Activated CD4-positive, alpha-beta T cell treated with anti-CD3 and anti-CD28 coated beads, Interleukin-2, amount 50 U/mL, for 4 hours (primary cell): ENCODE measurements at places on chromosomes 5 and 9.
A peak's percentile ranks its signal among the peaks of the same experiment; 100 is the strongest.

- DNase-seq: no peak
Observed at GRCh38 chr5:54717870-54718269, 200.3 kb downstream of the SNX18 start.

DNA sequence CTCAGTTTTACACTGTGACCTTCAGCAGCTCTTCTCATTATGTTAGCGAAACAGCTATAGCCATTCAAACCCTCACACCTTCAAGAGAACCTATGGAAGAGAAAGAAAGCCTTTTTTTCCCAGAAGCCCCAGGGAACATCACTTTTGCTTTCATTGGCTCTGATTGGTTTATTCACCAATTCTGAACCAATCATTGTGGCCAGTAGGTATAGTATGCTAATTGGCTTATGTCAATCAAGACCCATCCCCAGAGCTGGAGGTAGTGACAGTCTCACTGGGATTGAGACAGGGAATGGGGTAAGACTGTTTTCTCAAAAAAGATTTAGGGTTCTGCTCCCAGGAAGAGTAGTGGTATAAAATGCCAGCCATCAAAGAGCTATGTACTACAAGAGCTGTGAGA, 74.1 kb upstream of the FSD1L start:
- DNase-seq: no peak

DNA sequence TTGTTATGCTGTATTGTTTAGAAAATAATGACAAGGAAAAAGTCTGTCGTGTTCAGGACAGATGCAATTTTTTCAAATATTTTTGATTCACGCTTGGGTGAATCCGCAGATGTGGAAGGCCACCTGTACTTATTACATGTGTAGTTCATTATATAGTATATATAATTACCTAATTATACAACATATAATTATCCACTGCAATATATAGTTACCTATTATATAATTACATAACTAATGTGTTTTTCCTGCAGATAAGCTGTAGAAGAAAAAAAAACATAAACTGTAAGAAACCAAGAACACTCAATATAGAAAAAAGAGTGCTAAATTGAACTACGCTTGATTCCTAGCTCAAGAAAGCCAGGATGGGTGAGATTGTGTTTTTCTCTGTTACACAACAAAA, 93.6 kb upstream of the RANBP3L start:
- no peak for DNase-seq

- peak; percentile 26 for DNase-seq
Observed at GRCh38 chr9:129336601-129337331, 158.7 kb upstream of the IER5L start.

DNA sequence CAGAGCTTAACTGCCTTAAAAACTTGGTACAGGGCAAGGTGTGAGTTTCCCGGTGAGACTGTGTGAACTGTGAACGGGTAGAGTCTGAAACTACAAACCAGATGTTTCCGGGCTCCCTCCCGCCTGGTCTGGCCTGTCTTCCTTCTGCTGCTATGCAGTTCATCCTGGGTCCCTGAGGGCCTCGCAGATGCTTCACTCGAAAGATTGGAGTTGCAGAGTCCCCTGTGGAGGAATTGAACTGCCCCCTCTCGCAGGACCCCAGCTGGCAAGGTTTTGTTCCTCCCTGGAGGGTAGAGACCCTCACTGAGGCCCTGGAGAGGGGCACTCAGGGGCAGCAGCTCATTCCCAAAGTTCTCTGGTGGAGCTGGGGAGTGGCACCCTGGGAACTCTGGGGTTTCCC, 533 bp downstream of the DCANP1 start:
- no peak for DNase-seq

DNA sequence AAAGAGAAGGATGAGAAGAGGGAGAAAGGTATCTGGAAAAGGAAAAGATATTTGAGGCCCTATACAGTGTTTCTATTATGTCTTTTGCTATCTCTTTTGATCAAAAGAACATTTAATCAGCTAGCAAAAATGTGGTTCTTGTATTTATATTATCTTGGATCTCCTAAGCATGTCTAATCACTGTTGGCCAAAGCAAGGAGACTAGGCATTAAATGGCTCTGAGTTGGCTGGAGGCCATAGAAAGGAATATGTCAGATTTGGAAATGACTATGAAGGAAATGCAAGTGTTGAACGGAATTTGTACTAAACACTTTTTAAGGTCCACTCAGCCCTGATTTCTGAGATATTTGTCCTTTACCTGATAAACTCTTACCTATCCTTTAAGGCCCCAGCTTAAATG, 22.4 kb upstream of the THG1L start:
- no peak for DNase-seq

- no peak for DNase-seq
Observed at GRCh38 chr9:86669422-86669821, 277.9 kb downstream of the GAS1 start.

DNA sequence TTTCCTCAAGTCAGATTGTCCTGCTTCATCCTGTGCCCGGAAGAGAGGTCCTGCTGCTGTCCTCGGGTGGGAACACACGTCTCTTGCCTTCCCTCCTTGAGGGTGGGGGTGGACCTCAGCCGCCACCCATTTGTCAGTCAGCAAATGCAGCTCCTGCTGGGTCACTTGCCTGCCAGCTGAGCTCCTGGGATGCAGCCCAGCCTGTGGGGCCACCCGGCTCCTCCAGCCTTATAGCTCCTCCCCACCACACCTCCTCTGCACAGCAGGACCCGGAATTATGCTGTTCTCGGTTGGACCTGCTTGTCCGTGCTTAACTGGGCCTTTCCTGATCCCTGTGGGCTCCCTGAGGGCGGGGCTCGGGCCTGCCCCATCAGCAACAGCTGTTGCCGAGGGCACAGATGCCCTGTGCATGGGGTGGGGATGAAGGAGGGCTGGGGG, 52.7 kb downstream of the RXRA start:
- no peak for DNase-seq

GRCh38 chr9:35164711-35165110, 2.9 kb downstream of the UNC13B start:
- DNase-seq: no peak

DNA sequence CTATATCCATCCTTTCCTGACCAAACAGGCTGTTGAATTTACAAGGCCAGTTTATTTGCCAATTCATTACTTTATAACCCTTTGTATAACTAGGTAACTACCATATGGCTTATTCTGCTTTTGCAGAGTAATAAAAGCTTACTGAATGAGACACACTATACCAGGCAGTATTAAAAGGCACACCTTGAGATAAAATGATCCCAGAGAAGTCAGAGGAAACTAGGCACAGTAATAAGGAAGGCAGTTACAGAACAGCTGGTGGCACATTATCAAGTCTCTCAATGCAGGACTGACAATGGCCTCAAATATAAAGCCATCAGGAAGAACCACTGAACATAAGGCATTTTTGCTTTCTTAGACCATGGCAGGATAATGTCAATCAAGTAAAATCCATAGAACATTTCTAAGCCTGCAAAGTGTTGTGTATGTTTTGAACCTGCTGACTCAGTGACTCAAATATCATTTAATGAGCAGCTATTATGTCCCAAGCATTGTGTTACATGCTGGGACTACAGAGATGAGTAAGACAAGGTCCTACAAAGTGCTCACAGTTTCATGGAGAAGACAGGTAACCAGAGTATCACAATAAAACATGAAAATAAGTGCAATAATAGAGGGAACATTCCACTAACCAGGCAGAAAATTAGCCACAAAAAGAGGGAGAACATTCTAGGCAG, 52.5 kb downstream of the OXCT1 start:
- no peak for DNase-seq

- DNase-seq: no peak
Observed at GRCh38 chr9:126860757-126861466, 473 bp downstream of the ZBTB34 start.

DNA sequence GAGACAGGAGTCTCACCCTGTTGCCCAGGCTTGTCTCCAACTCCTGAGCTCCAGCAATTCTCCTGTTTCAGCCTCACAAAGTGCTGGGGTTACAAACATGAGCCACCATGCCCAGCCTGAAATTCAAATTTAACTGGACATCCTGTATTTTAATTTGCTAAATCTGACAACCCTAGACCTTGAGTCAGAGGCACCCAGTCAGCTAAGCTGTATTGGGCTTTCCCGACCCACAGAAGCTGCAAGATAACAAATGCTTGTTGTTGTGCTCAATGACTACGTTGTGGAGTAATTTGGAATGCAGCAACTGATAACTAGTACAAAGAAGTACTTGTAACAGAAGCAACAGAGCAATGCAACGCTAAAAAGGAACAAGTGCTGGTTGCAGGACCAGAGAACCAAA, 533.1 kb downstream of the NTRK2 start:
- DNase-seq: no peak

DNA sequence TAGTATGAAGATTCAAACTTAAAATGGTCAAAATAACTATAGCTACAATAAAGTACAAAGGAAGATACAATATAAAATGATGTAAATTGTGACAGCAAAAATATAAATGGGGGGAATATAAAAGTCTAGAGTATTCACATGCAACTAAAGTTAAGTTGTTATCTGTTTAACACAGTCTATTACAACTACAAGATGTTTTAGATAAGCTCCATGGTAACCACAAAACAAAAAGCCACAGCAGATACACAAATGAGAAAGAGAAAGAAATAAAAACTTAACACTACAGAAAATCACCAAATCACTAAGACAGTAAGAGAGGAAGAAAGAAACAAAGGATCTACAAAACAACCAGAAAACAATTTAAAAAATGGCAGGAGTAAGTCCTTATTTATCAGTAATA, 17.0 kb upstream of the SH3TC2 start:
- DNase-seq: no peak

- DNase-seq: no peak
Observed at GRCh38 chr5:19920761-19921160, 67.2 kb downstream of the CDH18 start.

- DNase-seq: no peak
Observed at GRCh38 chr9:72255569-72255968, 106.3 kb downstream of the GDA start.

- DNase-seq: no peak
Observed at GRCh38 chr5:83281658-83282057, 189.9 kb upstream of the VCAN start.

DNA sequence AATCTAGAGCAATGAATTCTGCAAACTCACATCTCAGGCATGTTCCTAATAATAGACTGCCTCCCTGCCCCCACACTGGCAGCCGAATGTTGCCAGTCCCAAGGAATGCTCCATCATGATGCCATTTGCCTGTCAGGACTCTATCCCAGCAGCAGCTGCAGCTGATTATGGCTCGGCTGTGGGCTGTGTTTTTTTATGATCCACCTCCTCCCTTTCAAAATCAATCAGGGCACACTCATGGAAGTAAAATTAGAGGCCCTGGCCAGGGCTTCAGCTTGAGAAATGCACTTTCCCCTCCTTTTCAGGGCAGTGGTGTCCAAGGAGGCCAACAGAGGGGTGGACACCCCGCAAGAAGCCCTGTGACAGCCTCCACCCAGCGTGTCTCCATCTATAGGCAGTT, 176.7 kb upstream of the S1PR3 start:
- no peak for DNase-seq

GRCh38 chr9:109251776-109252106, 69.1 kb downstream of the EPB41L4B start:
- no peak for DNase-seq

DNA sequence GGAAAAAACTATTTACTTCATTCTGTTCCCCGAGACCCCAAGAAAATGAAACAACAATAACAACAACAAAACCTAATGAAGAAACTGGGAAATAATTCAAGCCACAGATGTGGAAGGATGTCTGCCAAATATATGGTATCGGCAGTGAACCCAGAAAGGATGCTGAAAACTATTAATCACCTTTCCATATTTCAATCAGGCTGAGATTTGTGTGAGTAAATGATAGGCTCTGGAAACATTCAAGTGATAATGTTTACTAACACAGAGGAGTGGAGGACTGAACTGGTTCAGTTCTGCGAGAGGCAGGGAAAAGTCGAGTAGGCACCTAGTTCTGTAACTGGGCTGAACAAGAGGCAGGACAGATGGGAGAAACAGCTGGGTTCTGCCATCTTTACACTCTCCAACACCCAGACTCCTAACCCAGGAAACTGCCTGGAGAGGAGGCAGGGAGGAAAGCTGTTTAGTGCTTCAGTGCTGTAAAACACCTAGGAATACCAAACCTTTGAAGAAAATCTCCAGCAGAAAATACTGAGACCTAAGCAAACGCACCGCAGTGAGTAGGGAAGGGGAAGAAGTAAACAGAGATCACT, 96.8 kb upstream of the GNA14 start:
- no peak for DNase-seq

- DNase-seq: no peak
Observed at GRCh38 chr9:91210318-91210717, 151.4 kb downstream of the AUH start.

- no peak for DNase-seq
Observed at GRCh38 chr5:15008476-15008875, 136.9 kb upstream of the ANKH start.

GRCh38 chr5:40791715-40792139, 6.4 kb downstream of the PRKAA1 start:
- DNase-seq: no peak

DNA sequence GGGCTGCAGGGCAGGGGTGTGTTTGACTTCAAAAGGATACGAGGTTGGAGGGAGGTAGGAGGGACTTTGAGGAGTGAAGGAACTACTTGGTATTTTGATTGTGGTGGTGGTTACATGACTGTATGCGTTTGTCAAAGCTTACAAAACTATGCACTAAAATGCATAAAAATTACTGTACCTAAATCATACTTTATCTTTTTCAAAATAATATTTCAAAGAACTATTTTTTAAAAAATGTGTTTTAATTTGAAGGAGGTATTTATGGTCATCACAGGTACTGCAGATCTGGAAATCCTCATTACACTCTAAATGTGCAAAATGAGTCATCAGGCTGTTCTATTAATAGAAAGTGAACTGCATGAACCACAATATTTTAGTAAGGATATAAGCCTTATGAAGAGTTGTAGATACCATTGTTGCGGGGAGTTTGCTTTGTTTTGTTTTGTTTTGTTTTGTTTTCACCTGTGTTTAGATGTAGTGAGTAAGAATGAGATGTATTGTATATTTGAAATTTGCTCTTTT, 116.9 kb downstream of the ARRDC3 start:
- DNase-seq: no peak

GRCh38 chr5:2352101-2352861, 399.2 kb downstream of the IRX2 start:
- no peak for DNase-seq

DNA sequence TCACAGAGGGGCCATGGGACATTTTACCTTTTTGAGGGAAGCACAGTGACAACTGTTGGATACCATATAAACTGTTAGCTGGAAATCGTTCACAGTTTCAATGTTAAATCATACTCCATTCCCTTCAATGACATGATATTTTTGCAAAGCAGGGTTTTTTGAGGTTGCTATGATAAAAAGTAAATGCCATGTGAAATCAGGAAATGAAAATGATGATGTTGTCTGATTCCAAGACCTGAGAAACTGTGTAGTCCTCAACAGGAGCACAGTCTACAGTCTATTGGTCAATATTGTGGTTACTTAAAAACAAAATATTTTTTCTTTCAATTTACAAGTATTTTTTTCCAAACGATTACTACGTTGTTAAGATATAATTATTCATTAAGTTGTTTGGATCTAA, 24.0 kb upstream of the ADAM19 start:
- DNase-seq: no peak

DNA sequence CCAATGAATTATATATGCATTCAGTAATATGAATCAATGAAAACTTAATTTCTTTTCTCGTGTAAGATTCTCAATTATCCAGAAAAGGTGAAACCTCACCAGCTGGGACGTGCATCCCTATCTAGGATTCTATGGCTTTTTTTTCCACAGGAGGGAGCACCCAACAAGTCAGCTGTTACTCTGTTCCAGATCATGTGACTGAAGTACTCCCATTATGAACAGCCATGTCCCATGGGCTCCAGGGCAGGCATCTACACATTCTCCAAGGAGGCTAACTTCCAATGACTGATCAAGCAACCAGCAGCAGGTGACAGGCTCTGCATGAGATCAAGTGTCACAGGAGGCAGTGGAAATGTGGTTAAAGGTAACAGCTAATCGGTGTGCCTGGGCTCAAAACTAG, 118.8 kb downstream of the ELAVL2 start:
- no peak for DNase-seq
